ENCODE measurements at places on chromosomes 6 and 20. TPM values are rescaled to one million over a fixed set of nuclear protein-coding genes. Genes with fewer than 3 reads are reported as not detected.

TEAD3 gene
- polyA plus RNA-seq: 3.0 TPM

DNA sequence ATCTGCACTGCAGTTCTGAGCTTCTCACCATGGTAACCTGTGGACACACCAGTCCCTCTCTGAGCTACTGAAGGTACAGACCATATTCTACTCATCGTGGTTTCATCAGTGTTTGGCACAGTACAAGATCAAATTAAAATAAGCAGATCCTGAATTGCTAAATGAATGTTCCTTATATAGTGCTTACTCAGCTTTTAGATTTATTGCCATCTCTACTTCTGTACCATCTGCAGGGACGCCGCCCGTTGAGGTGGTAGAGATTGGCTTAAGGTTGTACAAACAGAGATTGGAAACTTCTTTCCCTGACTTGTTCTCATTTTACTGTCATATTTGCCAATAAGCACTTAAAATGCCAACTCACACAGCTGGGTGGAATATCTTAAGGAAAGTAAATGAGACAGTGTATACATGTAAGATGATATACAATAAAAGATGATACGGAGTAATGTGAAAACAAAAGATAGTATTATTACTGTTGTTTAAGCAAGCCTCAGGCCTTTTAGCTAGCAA lies 223.4 kb upstream of the FOXQ1 start:
- no peak for DNase-seq

WFDC10B gene
- polyA plus RNA-seq: not detected

- DNase-seq: no peak
Observed at GRCh38 chr20:48266571-48266970, 481.3 kb upstream of the SULF2 start.

DNA sequence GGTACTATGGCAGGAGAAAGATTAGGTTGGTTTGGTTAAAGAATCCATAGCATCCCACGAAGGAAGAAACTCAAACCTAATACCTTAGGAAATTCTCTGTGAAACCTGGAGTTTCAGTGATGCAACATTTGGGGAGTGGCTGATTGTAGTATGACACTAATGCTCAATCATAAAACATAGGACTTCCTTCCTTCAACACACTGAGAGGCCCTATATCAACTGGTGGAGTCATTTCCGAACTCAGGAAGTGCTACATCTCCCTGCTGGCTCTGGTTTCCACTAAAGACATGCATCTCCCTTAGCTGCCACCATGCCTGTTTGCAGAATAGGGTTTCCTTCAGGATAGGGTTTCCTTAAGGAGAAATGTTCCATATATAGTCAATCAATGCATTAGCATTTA lies 5.2 kb upstream of the MANEA start:
- no peak for DNase-seq

KIAA0408 gene
- 3.0 TPM for polyA plus RNA-seq

DNA sequence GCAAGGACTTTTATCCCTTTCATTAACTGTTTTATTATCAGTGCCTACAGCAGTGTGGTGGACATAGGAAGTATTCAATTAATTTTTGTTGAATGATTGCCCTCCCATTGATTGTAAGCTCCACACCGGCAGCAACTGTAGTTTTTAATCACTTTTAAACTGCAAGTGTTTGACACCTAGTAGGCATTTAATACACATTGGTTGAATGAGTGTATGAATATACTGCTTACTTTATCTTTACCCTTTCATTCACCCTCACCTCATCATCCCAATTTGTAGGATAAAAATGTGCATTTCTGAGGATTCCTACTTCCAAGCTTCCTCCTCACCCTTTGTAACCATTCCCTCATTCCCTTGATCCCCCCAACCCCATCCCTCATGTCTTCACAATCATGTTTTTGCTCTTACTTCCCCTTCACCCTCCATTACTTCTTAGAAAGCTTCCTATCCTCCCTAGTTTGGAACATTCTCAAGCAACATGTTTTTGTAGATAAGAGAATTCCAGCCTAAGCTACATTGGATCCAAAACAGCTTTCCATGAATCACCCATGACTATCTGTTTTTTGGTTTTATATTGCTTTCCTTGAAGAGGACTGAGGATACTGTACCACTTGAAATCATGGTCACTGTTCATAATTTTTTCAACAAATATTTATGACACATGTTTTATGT lies 955 bp upstream of the SLC26A8 start:
- no peak for DNase-seq

OR2J3 gene
- polyA plus RNA-seq: not detected

- peak; percentile 82 for DNase-seq
Observed at GRCh38 chr6:15132854-15133670, 112.8 kb upstream of the JARID2 start.

Data from A549 (cell line).